ENCODE measurements at places on chromosomes 6 and 20. TPM values are rescaled to one million over a fixed set of nuclear protein-coding genes. Genes with fewer than 3 reads are reported as not detected.

Gene JPH2
- 0.17 TPM for polyA plus RNA-seq

Gene GLP1R
- not detected for polyA plus RNA-seq

Gene LTA
- 0.05 TPM for polyA plus RNA-seq

Gene CDC25B
- 6.5 TPM for polyA plus RNA-seq

Gene C6orf58
- not detected for polyA plus RNA-seq

Gene HLA-DRB5
- 1.8 TPM for polyA plus RNA-seq

Gene TP53TG5
- not detected for polyA plus RNA-seq

Gene GGTLC1
- polyA plus RNA-seq, result not detected

Gene CRISP2
- not detected for polyA plus RNA-seq

Gene CDK19
- polyA plus RNA-seq, result 1.8 TPM

Gene MEI4
- 0.36 TPM for polyA plus RNA-seq

Gene PPT2
- 7.8 TPM for polyA plus RNA-seq

Gene C6orf118
- polyA plus RNA-seq, result not detected

Gene ETV7
- 0.84 TPM for polyA plus RNA-seq

Gene DDRGK1
- 57.0 TPM for polyA plus RNA-seq

Gene LY6G6F
- not detected for polyA plus RNA-seq

Gene SNPH
- 0.04 TPM for polyA plus RNA-seq

Gene HFE
- 6.3 TPM for polyA plus RNA-seq

Gene BCAS1
- polyA plus RNA-seq, result 0.06 TPM

Gene HDGFL1
- polyA plus RNA-seq, result not detected

Gene RSPH4A
- polyA plus RNA-seq, result 0.06 TPM

Gene IRF4
- 0.68 TPM for polyA plus RNA-seq

Gene GRIK2
- 0.06 TPM for polyA plus RNA-seq

Gene GRM4
- not detected for polyA plus RNA-seq

Gene POLR1C
- polyA plus RNA-seq, result 19.8 TPM

Gene OR2B2
- not detected for polyA plus RNA-seq

Gene PLTP
- polyA plus RNA-seq, result 22.5 TPM

Gene WFDC13
- not detected for polyA plus RNA-seq

Data from liver (tissue), 10 donors.